ENCODE measurements at places on chromosomes 11 and 22. TPM values are rescaled to one million over a fixed set of nuclear protein-coding genes. Genes with fewer than 3 reads are reported as not detected.
A peak's percentile ranks its signal among the peaks of the same experiment; 100 is the strongest.

Gene BSX
- total RNA-seq, result not detected

DNA sequence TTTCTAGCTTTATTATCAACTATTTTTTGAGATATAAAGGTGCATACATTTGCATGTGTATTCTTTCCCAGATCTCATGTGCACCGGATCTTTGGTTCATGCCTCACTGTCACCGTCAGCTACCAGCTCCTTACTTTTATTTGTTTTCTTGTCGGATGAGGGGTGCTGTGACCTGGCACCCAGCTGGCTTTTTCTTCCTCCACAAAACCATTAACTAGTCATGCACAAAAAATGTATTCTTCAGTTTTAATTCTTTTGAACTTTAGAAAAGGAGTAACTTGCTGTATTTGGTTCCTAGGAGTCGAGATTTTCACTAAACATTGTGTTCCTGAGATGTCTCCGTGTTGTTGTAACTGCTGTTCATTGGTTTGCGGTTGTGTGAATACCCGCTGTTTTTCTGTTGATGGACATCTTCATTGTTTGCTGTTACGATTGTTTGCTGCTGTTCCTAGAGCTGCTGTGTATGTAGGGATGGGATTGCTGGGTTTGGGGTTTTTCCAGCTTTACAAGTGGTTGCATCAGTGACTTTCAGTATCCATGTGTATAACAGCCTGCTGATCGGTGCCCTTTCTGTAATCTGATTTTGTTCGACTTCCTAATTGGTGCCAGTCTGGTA, 39.4 kb downstream of the MOV10L1 start:
- H3K4me3 ChIP-seq, result no peak overlapping the region
- no peaks in the 10 kb centered on the region for H3K4me1 ChIP-seq
- H3K27me3 ChIP-seq, result peaks cover 17% of the 10 kb centered on the region
- H3K36me3 ChIP-seq, result no peaks in the 10 kb centered on the region

DNA sequence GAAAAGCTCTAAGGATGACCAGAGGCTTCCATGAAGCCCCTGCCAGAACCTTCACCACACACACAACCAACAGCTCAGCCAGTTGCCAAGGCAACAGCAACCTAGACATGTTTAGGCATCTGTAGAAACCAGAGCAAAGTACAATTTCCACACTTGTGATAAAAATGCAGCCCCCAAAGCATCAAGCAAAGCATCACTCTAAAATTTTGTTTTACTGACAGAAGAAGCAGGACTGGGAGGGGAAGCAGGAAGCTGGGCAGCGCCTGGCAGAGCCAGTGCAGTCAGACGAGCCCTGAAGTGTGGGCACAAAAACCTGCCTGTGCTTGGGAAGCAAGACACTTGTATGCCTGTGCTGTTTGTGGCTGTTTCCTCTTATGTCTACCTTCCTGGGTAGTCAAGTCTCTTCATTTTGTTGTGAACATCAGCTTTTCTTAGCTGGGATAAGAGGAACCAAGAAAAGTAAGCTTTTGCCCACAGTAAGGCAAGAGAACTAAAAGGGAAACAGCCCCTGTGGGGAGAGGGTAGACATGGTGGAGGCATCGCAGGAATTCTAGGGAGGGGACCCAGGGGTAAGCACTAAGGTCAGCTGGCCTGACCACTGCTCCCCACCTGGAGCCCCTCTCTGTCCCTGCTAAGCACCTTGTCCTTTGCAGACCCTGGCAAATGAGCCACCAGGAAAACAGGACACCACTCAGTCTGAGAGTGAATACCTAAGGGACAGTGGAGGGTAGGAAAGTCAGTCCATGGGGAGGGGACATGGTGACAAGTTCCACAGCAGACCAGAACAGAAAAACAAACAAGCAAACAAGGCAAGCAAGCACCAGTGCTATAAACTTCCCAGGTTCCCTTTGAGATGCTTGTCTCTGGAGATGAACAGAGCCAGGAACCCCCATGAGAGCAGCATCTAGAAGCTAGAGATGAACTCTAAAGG, 13.4 kb downstream of the PACSIN2 start:
- H3K4me3 ChIP-seq, result peak overlapping the region; percentile 53
- peaks cover 69% of the 10 kb centered on the region for H3K4me1 ChIP-seq

DNA sequence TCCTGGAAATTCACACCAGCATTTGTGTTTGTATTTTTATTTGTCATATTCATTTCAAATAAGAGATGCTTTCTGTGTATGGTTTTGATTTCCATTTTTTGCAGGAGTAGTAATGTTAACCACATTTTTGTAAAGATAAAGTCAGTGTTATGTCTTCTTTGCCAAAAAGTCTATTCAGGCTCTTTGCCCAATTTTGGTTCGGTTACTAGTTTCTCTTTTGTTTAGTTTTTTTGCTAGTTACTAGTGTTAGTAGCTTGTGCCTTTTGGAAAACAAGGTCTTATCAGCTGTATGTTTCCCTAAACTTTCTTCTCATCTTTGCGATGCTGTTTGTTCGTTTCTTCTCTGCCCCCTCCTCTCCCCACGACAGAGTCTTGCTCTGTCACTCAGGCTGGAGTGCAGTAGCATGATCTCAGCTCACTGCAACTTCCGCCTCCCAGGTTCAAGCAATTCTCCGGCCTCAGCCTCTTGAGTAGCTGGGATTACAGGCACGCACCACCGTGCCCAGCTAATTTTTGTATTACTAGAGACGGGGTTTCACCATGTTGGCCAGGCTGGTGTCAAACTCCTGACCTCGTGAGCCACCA, 112.3 kb upstream of the GRK3 start:
- peaks cover 60% of the 10 kb centered on the region for H3K4me1 ChIP-seq
- H3K4me3 ChIP-seq, result peak overlapping the region; percentile 39
- DNase-seq, result no peak
- no peaks in the 10 kb centered on the region for H3K27me3 ChIP-seq
- H3K27ac ChIP-seq, result peak overlapping the region; percentile 35
- peaks cover 30% of the 10 kb centered on the region for H3K36me3 ChIP-seq

GRCh38 chr22:20751185-20751851, 22.6 kb upstream of the SERPIND1 start:
- peaks cover 3% of the 10 kb centered on the region for H3K4me1 ChIP-seq
- peaks cover 16% of the 10 kb centered on the region for H3K36me3 ChIP-seq
- no peaks in the 10 kb centered on the region for H3K27me3 ChIP-seq
- no peak overlapping the region for H3K27ac ChIP-seq
- DNase-seq, result no peak

- H3K27me3 ChIP-seq, result no peaks in the 10 kb centered on the region
- H3K27ac ChIP-seq, result peak overlapping the region; percentile 99
- peaks cover 46% of the 10 kb centered on the region for H3K4me1 ChIP-seq
- H3K36me3 ChIP-seq, result peaks cover 7% of the 10 kb centered on the region
- H3K4me3 ChIP-seq, result peak overlapping the region; percentile 98
Observed at GRCh38 chr11:1854132-1854948, 1.5 kb downstream of the LSP1 start.

- H3K27ac ChIP-seq, result no peak overlapping the region
- H3K4me3 ChIP-seq, result no peak overlapping the region
- DNase-seq, result no peak
Observed at GRCh38 chr22:49973018-49973961, 12.7 kb downstream of the PIM3 start.

Gene P2RY2
- not detected for total RNA-seq

DNA sequence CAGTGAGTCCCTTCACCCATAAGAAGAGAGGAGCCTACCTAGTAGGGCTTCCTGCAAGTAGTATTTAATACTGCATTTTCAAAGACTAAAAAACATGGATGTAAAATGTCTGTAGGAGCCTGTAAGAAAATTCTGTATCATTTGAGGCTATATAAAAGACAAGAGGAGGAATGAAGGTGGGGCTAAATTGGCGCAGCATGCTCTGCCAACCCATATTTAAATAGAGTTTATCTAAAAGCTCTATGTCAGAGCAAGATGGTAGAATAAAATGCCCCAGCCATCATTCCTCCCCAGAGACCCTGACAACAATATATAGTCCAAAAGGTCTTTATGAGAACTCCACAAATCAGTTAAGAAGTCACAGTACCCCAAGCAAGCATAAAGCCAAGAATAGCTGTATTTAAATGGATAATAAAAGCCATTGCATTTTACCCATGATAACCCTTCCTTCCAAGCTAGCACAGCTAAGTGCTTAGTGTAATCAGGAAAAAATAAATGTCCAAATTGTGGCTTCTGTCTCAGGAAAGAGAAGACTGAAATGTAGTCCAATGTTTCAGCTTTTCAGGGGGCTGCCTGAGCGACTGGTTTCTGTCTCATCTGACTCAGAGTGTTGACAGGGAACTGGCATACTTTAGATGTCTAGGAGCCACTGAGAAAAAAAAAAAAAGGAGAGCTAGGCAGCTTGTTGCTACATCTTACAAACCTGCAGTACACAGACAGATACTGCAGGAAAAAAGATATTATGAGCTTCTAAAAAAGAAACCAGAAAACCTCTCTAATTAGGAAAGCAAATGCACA, 258.6 kb downstream of the METTL15 start:
- H3K4me1 ChIP-seq, result no peaks in the 10 kb centered on the region
- no peaks in the 10 kb centered on the region for H3K27me3 ChIP-seq
- no peak overlapping the region for H3K27ac ChIP-seq
- no peak for DNase-seq

Gene NTM
- total RNA-seq, result not detected

Gene HBD
- not detected for total RNA-seq

GRCh38 chr11:62267576-62267975, 2.4 kb upstream of the SCGB2A2 start:
- H3K4me1 ChIP-seq, result no peaks in the 10 kb centered on the region
- peaks cover 2% of the 10 kb centered on the region for H3K36me3 ChIP-seq
- DNase-seq, result no peak
- H3K27ac ChIP-seq, result no peak overlapping the region
- peaks cover 12% of the 10 kb centered on the region for H3K27me3 ChIP-seq

GRCh38 chr11:115885535-115886421, 381.6 kb upstream of the CADM1 start:
- H3K27me3 ChIP-seq, result no peaks in the 10 kb centered on the region
- no peak for DNase-seq
- no peaks in the 10 kb centered on the region for H3K36me3 ChIP-seq
- no peaks in the 10 kb centered on the region for H3K4me1 ChIP-seq
- no peak overlapping the region for H3K27ac ChIP-seq

DNA sequence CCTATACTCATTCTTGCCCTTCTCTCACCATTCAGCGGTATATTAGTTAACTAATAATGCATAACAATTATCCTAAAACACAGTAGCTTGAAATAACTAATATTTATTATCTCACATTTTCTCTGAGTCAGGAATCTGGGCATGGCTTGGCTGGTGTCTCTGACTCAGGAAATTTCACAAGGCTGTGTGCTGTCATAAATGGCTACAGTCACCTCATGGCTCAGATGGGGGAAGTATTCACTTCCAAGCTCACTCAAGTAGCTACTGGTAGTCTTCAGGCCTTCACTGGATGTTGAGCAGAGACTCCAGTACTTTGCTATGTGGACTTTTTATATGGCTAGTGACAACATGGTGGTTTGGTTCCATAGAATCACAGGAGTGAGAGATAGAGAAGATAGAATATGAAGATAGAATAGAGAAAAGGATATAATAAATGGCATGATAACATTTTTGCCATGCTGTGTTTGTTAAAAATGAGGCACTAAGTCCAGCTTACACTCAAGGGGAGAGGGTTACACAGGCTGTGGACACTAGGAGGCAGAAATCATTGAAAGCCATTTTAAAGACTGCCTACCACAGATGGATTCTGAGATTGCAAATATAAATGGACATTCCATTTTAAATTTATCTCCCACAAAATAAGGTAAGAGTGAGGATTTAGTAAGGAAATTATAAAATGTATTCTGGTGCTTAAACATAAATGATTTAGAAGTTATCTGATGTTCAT, 997.8 kb upstream of the CHORDC1 start:
- H3K36me3 ChIP-seq, result no peaks in the 10 kb centered on the region
- no peaks in the 10 kb centered on the region for H3K27me3 ChIP-seq
- no peaks in the 10 kb centered on the region for H3K4me1 ChIP-seq
- H3K4me3 ChIP-seq, result no peak overlapping the region

DNA sequence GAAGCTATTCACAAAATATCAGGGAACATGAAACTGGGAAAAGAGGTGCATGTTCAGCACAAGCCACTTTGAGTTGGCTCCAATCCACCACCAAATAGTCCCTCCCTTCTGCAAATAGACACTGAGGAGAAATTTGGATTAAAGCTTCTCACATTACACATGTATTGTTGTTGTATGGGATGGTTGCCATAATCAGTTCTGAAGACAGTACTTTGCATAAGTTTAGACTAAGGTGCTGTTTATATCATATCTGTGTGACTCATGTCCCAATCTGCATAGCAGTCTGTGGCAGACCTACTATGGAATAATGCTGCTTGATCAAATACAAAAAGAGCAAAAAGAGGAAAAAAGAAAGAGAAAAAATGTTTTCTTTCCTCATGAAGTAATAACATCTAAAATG, 376.7 kb upstream of the DDI1 start:
- no peak overlapping the region for H3K4me3 ChIP-seq
- H3K27ac ChIP-seq, result no peak overlapping the region
- no peaks in the 10 kb centered on the region for H3K36me3 ChIP-seq
- no peak for DNase-seq
- no peaks in the 10 kb centered on the region for H3K4me1 ChIP-seq

- no peaks in the 10 kb centered on the region for H3K4me1 ChIP-seq
- no peaks in the 10 kb centered on the region for H3K27me3 ChIP-seq
- no peak overlapping the region for H3K27ac ChIP-seq
- DNase-seq, result no peak
Observed at GRCh38 chr22:38292694-38293093, 19.9 kb upstream of the TMEM184B start.

GRCh38 chr22:50019316-50019715, 6.8 kb upstream of the IL17REL start:
- peaks cover 3% of the 10 kb centered on the region for H3K27me3 ChIP-seq
- peaks cover 2% of the 10 kb centered on the region for H3K36me3 ChIP-seq
- H3K27ac ChIP-seq, result peak overlapping the region; percentile 85
- no peak for DNase-seq
- peaks cover 11% of the 10 kb centered on the region for H3K4me1 ChIP-seq

- peaks cover 4% of the 10 kb centered on the region for H3K36me3 ChIP-seq
- no peaks in the 10 kb centered on the region for H3K27me3 ChIP-seq
- no peak overlapping the region for H3K4me3 ChIP-seq
- H3K4me1 ChIP-seq, result peaks cover 34% of the 10 kb centered on the region
- no peak for DNase-seq
Observed at GRCh38 chr11:34996958-34997357, 80.5 kb downstream of the PDHX start.

GRCh38 chr22:50298937-50299784, 8.3 kb downstream of the PLXNB2 start:
- H3K36me3 ChIP-seq, result no peaks in the 10 kb centered on the region
- H3K4me1 ChIP-seq, result no peaks in the 10 kb centered on the region
- peaks cover 8% of the 10 kb centered on the region for H3K27me3 ChIP-seq
- H3K4me3 ChIP-seq, result no peak overlapping the region
- DNase-seq, result no peak
- no peak overlapping the region for H3K27ac ChIP-seq

Gene MRGPRX3
- not detected for total RNA-seq

Gene SLC22A25
- total RNA-seq, result not detected

GRCh38 chr11:118872403-118872821, 11.3 kb upstream of the CXCR5 start:
- DNase-seq, result peak; percentile 34
- peaks cover 2% of the 10 kb centered on the region for H3K36me3 ChIP-seq
- H3K27ac ChIP-seq, result peak overlapping the region; percentile 2
- H3K4me1 ChIP-seq, result peaks cover 68% of the 10 kb centered on the region

DNA sequence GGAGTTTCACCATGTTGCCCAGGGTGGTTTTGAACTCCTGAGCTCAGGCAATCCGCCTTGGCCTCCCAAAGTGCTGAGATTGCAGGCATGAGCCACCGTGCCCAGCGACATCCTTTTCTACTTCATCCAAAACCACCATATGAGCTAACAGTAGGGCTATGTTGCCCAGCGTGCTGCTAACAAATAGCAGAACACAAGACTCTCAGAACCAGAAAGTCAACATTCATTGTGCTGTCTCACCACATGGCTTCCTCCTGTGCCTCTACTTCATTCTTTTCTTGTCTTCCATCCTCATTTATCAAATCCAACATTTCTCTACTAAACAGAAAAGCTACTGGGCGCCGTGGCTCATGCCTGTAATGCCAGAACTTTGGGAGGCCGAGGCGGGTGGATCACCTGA, 12.0 kb upstream of the DENND5A start:
- H3K4me3 ChIP-seq, result no peak overlapping the region
- peaks cover 12% of the 10 kb centered on the region for H3K27me3 ChIP-seq
- DNase-seq, result no peak
- no peak overlapping the region for H3K27ac ChIP-seq
- H3K36me3 ChIP-seq, result peaks cover 8% of the 10 kb centered on the region

Measured in activated T-helper 1 cell treated with anti-CD3 and anti-CD28 coated beads, Interleukin-12 subunit alpha, Interleukin-12 subunit beta, Interleukin-2, Interleukin-4 antibody, amounts not matched to agents 30 ng/mL and 10 ng/mL and 1 ng/mL, durations not matched to agents 14 hours and 24 hours and 36 hours (primary cell).